Psoas muscle (tissue), 8 donors: ENCODE measurements at places on chromosomes 7 and 10.

DNA sequence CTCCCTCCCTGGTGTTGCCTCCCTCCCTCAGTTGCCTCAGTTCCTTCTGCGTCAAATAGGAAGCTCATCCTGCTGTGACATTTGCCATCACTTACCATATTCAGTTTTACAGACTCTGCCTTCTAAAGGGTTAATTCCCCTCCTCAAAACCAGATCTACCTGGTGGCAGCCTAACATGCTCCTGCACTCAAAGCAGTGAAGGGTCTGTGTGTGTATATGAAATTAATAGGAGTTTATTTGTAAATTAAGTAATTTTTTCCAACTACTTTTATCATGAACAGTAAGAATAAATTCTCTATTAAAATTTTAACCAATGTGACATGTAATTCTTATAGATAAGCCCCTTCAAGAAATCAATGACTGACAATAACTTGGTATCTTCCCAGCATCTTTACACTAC lies 158.6 kb upstream of the INSYN2A start:
- no peak for DNase-seq

- DNase-seq = no peak
Measured at GRCh38 chr10:1743141-1743540, 5.8 kb upstream of the ADARB2 start.

GRCh38 chr10:62069452-62070178 lies 168.1 kb downstream of the ARID5B start:
- no peak for DNase-seq

DNA sequence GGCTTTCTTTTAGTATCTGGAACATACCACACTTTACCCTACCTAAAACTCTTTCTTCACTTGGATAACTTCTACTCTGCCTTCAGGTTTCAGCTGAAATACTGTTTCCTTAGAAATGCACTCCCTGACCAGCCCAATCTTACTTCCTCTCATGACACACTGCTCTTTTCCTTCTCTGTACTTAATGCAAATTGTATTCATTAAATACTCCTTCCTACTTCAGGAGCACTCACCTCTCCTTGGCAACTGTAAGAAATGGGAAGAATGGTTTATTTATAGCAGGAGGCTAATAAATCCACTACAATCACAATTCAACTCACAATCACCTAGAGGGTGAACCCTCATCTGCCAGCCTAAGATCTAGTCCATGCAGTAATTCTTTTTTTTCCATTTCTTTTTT lies 15.2 kb downstream of the ZCWPW1 start:
- no peak for DNase-seq

- no peak for DNase-seq
Measured at GRCh38 chr10:24370877-24371276, 161.9 kb downstream of the KIAA1217 start.

DNA sequence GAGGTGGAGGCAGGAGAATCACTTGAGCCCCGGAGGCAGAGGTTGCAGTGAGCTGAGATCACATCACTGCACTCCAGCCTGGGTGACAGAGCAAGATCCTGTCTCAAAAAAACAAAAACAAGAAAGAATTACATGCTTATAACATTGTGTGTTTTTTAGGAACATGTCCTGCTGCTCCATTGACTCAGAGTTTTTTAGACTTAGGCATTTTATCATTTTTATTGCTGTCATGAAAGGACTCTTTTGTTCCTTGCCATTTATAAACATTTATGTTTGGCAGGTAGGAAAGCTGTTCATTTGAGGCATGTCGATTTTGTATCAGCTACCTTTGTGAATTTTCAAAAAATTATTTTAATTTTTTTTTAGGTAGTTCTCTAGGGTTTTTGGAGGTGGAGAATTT lies 20.3 kb downstream of the COL26A1 start:
- no peak for DNase-seq

DNA sequence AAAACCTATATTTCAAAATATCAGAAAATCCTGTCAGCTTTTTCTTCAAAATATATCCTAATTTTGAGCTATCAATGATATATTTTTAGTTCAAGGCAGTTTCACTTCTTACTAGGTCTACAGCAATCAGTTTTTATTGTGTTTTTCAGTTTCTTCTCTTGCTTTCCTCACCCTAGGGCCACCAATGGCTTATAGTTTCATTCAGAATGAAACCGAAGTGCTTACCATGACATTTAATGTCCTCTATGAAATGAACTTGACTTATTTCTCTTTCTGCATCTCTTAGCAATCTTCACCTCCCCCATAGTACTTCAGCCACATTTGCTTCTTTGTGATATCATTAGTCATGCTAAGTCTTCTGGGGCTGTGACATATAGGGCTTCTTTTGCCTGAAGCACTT lies 100.3 kb downstream of the ARL5B start:
- DNase-seq = no peak

- no peak for DNase-seq
Measured at GRCh38 chr7:22811746-22812280, 10.8 kb downstream of the TOMM7 start.

DNA sequence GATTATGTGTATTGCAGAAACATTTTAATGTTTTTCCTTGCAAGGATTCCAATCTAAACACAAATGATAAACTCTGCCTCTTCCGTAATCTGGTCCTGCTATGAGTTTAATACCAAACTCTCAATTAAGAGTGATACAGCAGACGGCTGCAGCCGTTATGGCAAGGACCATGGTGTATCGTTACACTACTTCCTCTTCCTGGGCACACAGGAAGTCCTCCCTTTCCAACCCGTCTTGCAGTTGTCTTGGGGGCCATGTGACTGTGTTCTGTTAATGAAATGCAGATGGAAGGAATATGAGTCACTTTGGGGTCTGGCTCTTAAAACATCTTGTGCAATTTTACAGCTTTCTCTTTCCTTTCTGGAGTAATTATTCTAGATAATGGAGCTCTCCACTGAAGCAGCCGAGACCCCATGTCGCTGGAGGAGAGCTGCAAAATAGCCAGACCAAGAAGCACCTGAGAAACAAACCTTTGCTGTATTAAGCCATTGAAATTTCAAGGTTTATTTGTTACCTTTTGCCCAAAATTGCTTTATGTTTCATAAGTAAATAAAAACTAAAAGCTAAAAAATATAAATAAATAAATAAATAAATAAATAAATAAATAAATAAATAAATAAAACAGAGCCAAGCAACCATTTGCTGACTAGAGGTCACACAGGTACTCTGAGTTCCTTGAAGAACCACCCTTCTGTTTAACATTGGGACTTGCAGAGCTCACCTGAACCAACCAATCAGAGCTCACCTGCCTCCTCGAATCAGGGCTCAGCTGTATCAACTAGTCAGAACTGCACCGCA lies 74.7 kb downstream of the FRMPD2 start:
- DNase-seq = no peak
